ENCODE measurements at places on chromosomes 6 and 20.

DNA sequence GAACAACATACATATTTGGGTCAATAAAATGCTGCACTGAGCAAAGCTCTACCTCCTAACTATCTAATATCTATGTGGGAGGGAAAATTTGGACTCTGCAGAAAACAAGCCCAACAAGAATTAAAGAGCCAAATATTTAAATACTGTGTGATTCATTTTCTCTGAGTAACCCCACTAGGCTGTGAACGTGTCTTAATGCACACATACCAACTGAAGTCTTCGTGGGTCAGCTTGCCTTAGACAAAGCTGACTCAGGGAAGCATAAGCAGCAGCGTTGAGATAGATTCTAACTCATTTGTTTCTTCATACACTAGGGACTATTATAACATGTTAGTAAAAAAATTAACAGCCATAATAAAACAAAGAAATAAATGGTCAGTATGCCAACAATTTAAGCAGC is 114.3 kb downstream of the GJA1 start:
- no peak for DNase-seq

DNA sequence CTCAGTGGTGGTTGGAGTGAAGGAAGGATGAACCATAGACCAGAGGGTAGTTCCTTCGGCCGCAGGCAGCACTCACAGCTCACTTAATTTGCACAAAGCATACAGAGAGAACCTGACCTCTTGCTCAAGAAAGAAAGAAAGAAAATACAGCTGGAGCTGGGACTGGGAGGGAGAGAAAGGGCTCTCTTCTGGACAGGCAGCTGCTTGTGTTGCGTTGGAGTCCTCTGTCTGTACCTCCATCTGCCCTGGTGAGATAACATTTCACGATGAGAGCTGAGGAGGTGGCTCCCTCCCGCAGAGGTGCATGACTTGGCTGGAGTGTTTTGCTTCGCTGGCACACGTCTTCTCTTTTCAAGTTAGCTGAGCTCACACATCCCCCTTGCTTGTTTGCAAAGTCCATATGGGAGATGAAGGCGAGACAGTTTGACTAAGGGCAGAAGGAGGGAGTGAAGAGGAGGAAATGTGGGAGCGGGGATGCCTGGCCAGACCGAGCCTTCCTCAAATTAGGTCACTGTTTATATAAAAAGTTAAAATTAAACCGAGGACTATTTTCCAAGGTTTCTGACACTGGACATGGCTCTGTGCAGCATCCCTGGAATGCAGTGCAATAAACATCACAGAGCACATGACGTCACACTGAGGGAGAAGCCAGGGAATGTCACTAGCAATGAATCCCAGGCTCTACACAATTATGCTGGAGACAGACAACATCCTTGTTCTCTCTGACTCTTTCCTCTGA is 359.4 kb downstream of the CD83 start:
- no peak for DNase-seq

DNA sequence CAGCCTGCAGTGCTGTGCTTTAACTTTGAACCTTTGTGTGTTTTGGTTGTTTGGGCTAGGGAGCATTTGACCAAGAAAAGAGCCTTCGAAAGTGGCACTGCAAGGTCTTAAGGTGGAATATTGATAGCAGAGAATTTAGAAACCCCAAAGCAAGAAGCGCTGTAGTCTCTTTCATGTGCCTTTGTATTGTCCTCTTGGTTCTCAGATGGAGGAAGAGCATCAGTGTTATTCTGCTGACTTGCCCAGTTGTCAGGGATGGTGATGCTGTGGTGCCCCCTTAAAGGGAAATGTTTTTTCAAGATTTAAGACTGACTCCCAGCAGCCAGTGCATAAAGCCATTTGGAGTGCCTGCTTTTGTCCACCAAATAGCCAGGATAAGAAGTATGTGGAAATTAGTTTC is 102.7 kb upstream of the INSM1 start:
- no peak for DNase-seq

DNA sequence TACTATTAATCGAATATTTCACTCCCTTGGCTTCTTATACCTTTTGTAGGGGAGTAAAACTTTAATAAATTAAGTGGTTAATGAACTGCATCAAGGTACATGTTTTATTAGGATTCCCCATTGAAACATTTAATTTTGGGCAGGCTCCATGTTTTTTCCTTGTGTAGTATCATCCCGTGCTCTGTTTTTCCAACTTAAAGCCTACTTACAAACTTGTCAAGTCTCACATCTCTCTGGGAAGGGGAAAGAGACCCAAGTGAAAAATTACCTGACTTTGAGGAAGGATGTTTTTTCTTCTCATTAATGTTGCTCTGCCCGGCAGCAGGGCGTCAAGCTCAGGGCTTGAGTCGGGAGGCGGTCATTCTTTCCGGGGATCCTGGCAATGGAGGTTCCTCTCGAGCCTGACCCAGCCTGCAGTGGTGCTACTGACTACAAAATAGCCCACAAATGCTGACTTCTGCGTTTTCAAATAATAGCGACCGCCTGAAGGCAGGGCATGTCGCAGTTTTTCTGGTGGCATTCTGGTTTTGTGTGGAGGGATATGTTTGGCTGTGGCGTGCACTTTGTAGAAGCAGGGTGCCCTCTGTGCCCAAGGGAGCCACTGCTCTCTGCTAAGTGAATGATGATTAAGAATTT is 2.4 kb downstream of the DSP start:
- DNase-seq = no peak

DNA sequence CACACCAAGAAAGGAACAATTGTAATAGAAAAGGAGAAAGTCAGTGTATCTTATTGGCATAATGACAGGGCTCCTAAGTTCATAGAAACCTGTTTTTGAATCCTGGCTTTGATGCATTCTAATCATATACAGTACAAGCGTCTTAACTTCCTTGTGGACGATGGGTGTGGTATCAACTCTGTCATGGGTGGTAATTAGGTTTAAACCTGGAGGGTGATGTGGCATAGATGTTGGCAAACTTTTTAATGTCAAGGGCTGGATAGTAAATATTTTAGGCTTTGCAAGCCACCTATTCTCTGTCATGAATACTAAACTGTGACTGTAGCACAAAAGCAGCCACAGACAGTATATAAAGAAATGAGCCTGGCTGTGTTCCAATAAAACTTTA is 138.7 kb upstream of the EDN1 start:
- no peak for DNase-seq

- DNase-seq = no peak
Measured at GRCh38 chr6:77425216-77425615, 38.1 kb downstream of the HTR1B start.

GRCh38 chr20:24134284-24134683 is 145.7 kb upstream of the GGTLC1 start:
- DNase-seq = no peak

- DNase-seq = no peak
Measured at GRCh38 chr6:50829898-50830444, 11.3 kb downstream of the TFAP2B start.

DNA sequence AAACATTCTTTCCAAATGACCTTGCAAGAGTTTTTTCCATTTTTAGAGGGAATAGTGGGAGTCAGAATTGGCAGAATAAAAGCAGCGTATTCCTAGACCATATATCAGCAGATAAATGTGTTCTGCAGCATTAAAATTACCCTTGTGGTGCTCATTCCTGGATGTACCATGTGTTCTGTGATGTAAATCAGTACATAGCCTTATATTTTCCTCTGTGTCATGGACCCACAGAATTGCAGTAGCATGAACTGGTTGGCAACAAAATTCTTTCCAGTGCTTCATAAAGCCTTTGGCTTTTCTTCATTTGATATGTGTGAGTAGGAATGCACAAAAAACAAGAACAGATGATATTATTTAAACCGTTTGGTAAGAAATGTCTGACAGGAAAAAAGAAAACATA is 32.5 kb downstream of the ANKEF1 start:
- DNase-seq = no peak

DNA sequence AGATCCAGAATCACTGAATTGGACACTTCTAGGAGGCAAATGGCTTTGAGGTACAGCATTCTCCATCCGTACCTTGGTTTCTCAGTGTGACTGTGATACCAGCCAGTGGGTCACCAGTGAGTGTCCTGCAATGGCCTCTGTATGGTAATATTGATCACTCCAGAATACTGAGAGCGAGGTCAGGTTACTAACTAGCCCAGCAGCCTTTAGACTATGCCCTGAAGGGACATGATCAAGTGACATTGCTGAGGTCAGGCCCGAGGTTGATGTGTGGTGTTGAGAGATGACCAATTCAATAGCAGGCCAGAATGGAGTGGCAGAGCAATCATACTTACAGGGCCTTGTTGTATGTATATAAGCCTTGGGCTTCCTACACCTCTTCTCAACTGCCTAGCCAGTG is 476.0 kb downstream of the KHDRBS2 start:
- DNase-seq = no peak

DNA sequence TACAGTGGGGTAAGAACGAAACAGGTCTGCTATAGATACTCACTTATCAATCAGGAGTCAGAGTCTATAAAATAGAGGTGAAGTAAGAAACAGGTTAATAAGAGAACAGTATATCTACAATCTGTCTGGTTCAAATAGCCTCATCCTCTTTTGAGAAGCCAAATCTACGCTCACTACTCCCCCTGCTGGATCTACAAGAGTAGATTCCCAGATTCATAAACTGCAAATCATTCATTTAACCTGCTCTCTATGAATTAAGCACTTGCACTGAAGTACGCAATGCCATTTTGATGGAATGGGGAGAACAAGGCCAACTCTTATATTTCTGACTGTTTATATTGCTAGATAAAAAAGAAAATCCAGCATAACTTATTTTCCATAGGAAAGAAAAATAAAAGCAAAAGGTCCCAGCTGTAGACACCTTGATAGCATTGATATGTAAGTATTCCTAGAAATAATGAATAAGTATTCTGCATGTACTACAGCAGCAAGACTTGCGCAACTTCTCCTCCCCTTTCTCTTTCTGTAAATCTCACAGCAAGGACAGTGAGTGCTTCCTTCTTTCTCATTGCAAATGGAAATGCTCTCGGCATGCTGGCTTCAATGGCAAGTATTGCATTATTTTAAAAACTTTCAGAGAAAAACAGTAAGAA is 92.3 kb downstream of the RFX6 start:
- DNase-seq = no peak

- DNase-seq = no peak
Measured at GRCh38 chr6:140070846-140071473, 696.5 kb upstream of the CITED2 start.

GRCh38 chr6:69758214-69758613 is 38.6 kb downstream of the LMBRD1 start:
- no peak for DNase-seq

GRCh38 chr6:157764178-157765068 is 58.6 kb upstream of the SNX9 start:
- peak; percentile 62 for DNase-seq
